Mesenchymal stem cell (in vitro differentiated cells and primary cell): ENCODE measurements at places on chromosomes 3 and 15.

DNA sequence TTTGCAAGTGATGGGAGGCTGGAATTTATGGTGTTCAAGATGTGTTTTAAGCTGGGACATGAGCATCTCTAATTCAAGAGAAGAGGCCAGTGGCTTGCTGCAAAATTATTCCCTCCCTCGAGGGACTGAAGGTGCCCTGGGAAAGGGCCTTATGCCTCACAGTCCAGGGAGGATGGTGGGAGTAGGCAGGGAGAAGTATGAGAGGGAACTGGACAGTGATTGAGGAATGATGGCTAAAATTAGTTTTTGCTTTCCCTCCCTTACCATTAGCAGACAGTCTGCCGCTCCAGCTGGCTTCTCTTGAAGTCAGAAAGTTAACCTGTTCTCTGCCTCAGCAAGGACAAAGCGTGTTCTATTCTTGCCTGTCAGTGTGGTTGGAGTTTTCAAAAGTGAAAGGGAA lies 139.8 kb upstream of the SEMA6D start:
- peak; percentile 11 for DNase-seq

DNA sequence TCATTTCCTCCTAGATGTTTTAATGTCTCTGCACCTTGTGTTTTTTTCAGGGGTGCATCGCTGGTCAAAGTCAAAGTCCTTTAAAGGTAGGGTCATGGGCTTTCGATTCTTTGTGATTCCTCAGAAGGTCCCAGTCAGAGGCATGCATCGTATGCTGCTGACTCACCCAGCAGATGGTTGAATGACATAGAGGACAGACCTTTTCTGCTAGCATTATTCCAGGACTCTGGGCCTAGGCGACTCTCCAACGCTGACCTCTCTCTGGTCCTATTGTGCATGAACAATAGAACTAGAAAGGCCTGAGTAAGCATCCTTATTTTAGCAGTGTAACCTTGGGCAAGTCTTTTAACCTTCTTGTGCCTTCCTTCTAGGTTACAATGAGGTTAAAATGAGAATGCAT lies 75.9 kb downstream of the DGKG start:
- no peak for DNase-seq

DNA sequence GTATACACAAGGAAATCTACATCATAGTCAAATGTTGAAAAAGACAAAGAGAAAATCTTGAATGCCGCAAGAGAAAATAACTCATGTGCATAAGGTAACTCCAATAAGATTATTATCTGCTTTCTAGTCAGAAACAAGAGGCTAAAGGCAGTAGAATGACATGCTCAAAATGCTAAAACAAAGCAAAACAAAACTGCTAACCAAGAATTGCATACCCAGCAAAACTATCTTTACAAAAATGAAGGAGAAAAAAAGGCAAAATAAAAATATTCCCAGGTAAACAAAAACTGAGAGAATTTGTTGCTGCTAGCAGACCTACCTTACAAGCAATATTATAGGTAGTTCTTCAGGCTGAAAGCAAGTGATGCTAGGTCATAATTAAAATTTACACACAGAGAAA lies 76.4 kb upstream of the TMEM158 start:
- no peak for DNase-seq

GRCh38 chr3:18438586-18438985 lies 13.4 kb upstream of the SATB1 start:
- DNase-seq = no peak

DNA sequence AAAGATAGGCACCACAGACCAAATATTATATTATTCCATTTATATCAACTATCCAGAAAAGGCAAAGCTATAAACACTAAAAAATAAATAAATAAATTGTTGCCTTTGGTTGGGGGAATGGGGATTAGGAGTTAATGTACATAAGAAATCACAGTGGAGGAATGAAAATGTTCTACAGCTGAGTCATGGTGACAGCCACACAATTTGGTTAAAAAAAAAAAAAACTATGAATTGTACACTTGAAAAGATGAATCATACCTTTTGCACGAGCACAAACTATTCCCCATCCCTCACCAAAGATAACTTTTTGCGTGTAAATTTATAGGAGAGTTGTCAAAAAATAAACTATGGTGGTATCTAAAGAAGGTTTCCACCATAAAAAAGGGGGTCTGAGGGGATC lies 103.2 kb downstream of the TBC1D5 start:
- peak; percentile 80 for DNase-seq

GRCh38 chr15:93894438-93895036 lies 336.8 kb upstream of the MCTP2 start:
- no peak for DNase-seq

GRCh38 chr3:34073961-34074360 lies 275.5 kb downstream of the PDCD6IP start:
- no peak for DNase-seq

DNA sequence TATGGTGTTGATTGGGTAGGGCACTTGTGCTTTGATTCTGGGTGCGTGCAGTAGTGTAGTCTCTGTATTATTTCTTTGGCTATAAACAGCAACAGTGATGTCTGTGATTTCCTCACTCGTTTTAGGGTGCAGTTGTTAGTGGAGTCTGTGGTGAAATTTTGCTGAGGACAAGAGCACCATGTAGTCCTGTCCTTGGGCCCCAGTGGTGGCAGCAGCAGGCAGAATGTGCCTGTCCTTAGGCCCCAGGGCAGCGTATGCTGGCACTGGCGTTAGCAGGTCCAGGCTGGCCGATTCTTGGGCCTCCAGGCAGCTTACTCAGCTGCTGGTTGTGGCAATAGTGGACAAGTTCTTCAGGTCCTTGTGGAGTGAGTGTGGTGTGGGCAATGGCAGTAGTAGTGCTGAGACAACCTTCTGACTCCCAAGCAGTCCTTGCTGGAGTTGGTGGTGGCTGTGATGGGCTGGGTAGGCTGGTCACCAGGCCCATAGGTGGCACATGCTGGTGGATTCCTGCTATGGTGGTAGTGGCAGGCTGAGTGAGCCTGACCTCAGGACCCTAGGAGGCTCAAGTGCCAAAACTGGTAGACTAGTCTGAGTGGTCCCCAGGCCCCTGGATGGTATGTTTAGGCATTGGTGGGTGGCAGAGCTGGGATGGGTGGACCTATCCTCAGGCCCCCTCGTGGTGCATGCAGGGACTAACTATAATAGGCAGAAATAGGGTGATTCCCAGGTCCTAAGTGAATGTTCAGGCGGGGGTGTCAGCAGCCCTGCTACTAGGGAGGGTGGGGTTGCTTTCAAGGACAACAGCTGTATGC lies 56.3 kb downstream of the TNFAIP8L3 start:
- no peak for DNase-seq

DNA sequence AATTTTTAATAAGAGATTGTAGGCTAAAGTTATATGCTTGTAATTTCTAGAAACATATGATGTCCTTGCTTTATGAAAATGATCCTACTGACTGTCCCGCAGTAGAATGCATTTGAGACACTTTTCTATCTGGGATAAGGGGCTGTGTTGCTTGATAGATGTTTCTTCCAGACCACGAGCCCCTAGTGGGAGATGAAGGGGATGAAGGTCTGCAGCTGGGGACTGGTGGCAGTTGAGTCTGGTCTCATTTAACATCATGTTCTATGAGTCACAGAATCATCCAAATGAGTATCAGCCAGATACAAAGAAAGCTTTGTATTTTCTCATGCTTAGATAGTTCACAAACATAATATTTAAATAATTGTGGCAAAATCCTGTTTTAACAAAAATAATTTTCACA lies 84.3 kb upstream of the PRTG start:
- DNase-seq = no peak

DNA sequence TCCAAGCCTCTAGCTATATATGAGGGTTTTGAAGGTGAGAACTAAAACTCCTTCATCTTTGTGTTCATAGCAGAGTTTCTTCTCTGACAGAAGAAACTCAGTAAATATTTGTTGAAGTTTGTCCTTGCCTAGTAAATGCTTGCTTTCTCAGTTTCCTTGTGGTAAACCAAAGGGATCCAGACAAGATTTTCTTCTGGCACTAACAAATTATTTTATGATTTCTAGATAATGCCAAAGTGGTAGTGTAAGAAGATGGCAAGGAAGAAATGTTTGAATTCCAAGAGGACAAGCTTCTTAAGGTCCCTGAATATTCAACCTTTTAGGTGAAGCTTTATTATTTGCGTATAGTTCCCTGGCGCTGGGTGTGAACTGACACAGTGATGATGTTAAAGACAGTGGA lies 14.4 kb downstream of the ARIH1 start:
- DNase-seq = no peak

- DNase-seq = no peak
Measured at GRCh38 chr15:28081594-28081993, 17.5 kb downstream of the OCA2 start.

DNA sequence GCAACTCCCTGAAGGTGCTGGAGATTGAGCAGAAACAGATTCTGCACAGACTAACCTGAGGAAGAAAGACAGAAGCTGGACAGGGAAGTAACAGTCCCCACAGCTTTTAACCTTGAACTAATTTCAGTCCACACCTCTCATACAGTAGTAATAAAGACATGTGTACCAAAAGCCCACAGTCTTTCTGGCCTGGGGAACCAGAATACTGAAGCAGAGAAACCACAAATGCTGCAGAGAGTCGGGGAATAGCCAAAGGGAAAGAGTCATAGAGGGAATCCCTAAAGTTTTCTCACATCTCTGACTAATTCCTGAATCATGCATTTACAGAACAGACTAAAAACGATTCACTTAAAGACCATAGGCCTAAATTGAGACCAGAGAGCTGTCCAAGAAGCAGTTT lies 503.4 kb upstream of the NECTIN3 start:
- DNase-seq = peak; percentile 83

DNA sequence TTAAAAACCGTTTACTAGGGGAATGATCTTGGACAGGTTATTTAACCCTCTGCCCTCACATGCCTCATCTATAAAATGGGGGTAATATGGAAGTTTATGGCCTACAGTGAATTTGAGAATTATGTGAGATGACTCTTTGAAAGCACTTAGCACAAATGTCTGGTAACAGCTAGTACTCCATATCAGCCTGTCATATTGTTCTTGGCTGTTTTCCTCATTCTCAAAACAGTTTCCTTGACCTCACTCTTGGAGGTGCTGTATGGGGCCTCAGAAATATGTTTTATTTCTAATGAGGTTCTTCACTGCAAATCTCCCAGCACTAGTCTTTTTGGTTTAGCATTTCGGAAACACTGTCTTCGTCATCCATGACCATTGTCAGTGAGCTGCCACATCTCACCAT lies 398.2 kb downstream of the FEZF2 start:
- no peak for DNase-seq

DNA sequence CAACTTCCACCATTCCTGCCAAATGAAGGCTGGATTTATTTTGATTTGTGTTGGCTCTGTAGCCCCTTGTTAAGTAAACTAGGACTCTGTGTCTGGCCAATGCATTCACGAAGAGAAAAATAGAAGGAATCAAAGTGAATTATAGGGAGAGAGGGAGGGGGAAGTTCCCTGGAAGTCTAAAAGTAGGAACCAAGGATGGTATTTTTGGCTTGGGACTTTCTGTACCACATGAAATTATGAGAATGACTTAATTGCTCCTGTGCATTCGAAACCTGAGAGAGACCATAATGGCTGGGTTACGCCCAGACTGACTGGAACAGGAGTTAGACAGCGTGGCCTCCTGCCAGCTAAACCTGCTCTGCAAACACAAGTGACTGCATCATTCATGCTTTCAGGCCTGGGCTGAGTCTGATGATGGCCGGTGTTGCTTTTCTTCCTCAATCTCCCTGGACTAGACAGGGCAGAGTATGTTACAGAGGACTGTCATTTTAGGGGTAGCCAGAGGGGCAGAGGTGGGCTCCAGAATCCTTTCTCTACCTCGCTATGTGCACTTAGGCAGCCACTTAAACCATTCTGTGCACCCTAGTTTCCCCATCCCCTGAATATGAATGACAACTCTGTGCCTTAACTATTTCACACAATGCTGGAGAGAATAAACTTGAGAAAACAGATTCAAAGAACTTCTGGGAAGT lies 58.9 kb downstream of the MYO1E start:
- no peak for DNase-seq

GRCh38 chr3:156633335-156633734 lies 41.1 kb upstream of the TIPARP start:
- no peak for DNase-seq

- no peak for DNase-seq
Measured at GRCh38 chr3:4768021-4768420, 211.2 kb upstream of the BHLHE40 start.

DNA sequence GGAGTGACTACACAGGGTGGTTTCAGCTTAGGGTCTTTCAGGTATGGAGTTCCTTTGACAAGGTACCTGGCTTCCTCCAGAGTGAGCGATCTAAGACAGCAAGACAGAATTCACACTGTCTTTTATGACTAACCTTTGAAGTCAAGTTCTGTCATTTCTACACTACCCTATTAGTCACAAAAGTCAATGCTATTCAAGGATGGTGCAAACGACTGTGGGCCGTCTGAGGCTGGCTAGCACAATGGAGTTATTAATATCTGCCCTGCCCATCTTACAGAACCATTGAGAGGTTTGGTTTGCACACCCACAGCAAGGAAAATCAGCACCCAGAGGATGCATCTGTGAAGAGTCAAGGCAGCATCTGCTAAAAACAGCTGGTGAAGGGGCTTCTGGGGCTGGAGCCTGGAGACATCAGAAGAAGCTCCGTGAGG lies 62.9 kb upstream of the XCR1 start:
- peak; percentile 45 for DNase-seq

- no peak for DNase-seq
Measured at GRCh38 chr3:36380221-36381031, at the start of gene STAC. Gene STAC (plus strand): TSS chr3:36380504. CDS start chr3:36380644, 140 bp downstream.

DNA sequence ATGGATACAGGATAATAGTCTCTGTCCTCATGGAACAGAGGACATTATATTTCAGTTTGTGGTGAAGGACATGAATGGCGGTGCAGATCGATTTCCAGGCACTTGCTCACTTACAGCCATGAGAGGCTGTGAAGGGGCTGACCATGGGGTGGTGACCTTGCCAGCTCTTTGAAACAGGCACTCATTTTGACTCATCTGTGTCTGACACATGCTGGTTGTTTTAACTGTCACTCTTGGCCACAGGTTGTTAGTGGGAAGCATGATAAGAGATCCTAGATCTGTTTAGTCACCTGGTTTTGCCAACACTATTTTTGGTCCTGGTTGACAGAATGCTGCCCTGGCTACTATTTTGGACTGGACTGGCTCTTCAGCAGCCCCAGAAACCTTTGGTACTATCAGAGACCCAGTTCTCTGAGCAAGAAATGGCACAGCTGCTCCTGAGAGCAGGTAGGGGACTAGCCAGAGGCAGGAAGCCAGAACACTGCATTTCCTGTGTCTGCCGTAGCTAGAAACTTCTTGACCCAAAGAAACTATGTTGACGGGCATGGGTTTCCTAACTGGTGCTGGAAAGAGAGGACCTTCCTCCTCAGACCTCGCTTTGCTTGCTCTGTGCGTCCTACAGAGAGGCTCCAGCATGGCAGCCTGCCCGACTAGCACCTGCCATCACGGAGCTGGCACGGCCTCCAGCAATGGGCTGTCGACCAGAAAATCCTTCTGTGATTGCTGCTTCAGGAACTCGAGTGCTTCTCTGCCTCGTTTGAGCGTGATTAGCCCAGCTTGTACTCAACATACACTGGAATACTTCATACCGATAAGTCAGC lies 6.3 kb downstream of the PXYLP1 start:
- no peak for DNase-seq

- DNase-seq = no peak
Measured at GRCh38 chr3:72163809-72164634, 379.1 kb upstream of the PROK2 start.
